ENCODE measurements at places on chromosomes 4 and X.
A peak's percentile ranks its signal among the peaks of the same experiment; 100 is the strongest.

- DNase-seq = no peak
Measured at GRCh38 chrX:47222751-47223350, 4.4 kb downstream of the CDK16 start.

GRCh38 chr4:173169178-173169427, 492 bp downstream of the GALNT7 start:
- no peak for DNase-seq

DNA sequence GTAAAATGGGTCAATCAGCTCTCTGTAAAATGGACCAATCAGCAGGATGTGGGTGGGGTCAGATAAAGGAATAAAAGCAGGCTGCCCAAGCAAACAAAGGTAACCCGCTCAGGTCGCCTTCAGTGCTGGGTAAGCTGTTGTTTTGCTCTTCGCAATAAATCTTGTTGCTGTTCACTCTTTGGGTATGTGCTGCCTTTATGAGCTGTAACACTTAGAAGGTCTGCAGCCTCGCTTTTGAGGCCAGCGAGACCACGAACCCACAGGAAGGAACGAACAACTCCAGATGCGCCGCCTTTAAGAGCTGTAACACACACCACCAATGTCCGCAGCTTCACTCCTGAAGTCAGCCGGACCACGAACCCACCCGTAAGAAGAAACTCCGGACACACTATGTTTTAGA, 11.5 kb upstream of the CAMK2D start:
- no peak for DNase-seq

- DNase-seq = no peak
Measured at GRCh38 chrX:134624046-134624430, 34.2 kb downstream of the PLAC1 start.

DNA sequence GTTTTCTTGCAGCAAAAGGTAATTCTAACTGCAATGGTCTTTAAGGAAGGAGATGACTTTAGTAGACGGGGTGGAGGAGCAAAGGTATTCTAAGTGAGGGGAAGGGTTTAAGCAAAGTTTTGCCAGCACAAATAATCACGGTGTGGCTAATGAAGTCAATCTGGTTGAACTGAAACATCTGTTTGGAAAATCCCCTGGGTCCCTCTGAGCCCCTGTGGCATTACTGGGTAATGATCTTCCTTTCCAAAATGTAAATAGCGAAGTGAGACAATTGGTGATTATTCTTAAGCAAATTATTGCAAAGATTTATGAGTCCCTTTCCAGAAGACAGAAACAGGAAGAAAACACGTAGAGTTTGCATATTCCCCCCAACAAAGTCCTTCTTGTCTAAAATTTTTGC, 47.2 kb downstream of the FGFBP1 start:
- no peak for DNase-seq

DNA sequence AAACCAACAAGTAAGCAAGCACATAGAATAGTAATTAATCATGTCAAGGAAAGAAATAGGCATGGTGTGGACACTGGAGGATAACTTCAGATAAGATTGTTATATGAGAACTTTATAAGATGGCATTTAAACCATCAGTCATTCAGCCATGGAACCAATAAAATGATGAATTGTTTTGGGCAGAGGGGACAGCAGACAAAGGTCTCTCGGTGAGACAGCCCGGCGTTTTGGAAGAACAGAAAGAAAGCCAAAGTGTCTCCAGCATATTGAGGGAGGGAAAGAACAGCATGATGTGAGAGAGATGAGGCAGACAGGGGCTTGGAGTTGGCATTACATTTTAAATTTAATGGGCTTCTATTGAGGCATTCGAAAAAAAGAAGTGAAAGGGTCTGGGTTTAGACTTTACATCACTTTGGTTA, 883 bp upstream of the PPM1K start:
- peak; percentile 48 for DNase-seq

DNA sequence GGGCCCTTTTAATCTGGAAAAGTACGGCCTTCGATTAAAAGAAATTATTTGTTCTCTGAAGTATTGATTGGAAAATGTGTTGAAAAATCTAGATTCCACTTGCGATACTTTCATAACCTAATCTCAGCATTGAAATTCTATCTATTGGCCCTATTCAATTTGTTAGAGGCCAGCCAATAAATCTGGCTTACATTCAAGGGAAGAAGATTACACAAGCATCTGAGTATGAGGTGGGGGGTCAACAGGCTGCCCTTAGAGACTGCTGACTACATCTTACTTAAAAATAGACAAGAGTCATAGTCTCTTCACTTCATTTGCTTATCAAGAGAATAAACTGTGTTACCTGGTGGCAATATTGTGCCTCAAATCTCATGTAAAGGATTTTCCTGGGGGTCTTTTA, 248.0 kb upstream of the KCNIP4 start:
- DNase-seq = no peak

- DNase-seq = no peak
Measured at GRCh38 chrX:93760163-93760562, 86.2 kb downstream of the FAM133A start.

GRCh38 chr4:153501578-153501977, 35.4 kb downstream of the TMEM131L start:
- no peak for DNase-seq

- DNase-seq = no peak
Measured at GRCh38 chrX:151902813-151903591, 9.7 kb upstream of the MAGEA4 start.

- no peak for DNase-seq
Measured at GRCh38 chrX:109818976-109819375, 85.9 kb upstream of the ACSL4 start.

DNA sequence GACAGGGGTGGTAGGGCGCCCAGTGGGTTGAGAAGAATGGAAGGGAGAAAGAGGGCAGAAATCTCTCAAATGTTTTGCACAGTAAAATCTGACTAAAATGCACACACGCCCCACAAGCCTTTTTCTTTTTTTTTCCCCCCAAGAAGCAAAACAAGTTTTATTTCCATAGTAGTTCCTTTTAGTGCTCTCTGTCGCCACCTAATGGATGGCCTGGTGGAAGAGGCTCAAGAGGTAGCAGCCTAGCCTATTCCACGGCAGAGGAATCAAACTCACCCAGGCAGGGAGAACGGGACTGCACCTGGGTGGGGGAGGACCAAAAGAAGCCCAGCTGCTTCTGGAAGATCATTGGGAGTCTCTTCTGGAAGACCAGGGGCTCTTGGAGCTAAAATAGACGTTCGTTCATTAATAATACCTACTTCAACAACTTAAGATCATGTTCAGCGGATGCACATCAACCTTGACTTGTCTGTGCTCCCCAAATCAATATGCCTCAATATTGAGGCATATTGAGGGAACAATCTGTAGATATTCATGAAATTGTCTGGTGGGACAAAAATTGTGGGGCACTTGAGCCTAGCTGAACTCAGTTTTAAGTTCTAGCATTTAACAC, 31.6 kb upstream of the IRAK1 start:
- peak; percentile 73 for DNase-seq

- DNase-seq = no peak
Measured at GRCh38 chrX:101430457-101431078, 22.5 kb downstream of the HNRNPH2 start.

- DNase-seq = no peak
Measured at GRCh38 chr4:1717129-1718094, 3.7 kb downstream of the TMEM129 start.

DNA sequence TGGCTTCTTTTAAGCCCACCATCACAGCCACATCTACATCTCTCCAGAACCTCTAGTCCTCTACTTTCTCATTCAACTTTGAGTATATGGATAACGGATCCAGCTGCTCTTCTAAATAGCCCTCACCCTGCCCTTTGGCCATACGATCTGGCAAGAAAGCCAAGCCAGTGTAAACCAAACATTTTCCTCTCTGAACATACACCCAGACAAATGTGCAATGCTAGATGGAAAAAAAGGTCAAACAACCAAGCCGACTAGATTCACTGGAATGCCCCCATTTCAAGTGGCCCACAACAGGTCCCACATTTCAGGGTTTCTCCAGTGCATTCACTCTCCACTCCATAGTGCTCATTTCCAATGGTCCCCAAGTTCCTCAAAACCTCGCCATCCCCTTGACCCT, 24.0 kb downstream of the USP46 start:
- DNase-seq = no peak

DNA sequence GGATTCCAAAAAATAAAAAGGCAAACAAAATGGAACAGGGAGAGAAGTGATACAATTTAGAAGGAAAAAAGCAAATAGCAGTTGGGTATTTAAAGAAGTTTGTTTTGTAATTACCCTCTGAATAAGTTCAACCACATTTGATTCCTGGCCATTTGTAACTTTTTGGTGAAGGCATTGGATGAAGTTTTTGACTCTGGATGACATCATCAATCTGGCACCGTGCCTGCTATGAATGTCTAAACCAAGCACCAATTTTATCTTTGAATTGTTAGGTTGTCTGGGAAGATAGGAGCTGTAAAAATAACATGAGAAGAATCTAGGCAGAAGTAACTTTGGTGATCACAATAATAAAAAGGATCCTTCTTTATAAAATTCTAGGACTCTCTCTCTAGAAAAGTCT, 29.5 kb downstream of the TMPRSS11A start:
- DNase-seq = no peak

- DNase-seq = no peak
Measured at GRCh38 chrX:132818638-132819037, 139.8 kb downstream of the HS6ST2 start.

DNA sequence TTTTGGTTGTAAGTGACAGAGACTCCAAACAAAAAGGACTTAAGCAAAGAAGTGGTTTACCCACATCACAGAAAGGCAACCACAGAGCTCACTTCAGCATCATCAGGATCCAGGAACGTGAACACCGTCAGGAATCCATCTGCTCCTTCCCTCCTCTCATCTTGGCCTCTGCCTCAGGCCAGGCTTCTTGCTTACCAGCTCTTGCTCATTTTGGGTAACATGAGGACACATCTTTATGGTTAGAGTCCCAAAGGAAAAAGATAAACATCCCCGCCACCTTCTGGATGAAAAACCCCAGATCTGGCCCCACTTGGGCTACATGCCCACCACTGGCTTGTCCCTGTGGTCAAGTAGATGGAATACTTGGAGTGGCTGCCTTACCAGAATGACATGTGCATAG, 176.8 kb upstream of the RPL34 start:
- no peak for DNase-seq

GRCh38 chrX:51606446-51606845, 12.3 kb downstream of the CENPVL3 start:
- DNase-seq = no peak

- DNase-seq = peak; percentile 49
Measured at GRCh38 chr4:151276787-151277562, at the start of gene PRSS48. Gene PRSS48 (plus strand): TSS chr4:151277161. CDS start chr4:151277173, 12 bp downstream.

DNA sequence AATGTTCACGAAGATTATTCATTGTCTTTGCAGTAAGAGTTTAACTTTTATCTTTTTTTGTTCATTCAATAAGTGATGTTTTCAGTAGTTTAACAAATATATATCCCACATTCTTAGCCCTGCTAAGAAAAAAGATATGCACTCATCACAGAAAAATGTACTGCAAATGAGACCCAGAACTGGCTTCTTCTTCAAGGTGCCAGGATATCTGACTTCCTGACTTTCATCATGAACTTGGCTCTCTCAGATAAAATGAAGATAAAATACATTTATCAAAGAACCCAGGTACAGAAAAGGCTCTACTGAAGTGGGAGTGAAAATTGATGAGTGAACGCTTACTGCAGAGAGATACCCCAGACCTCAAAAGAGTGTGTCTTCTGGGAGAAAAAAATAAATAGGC, 177.8 kb upstream of the DKK2 start:
- DNase-seq = no peak

GRCh38 chrX:143694885-143695284, 25.7 kb downstream of the SPANXN2 start:
- no peak for DNase-seq

DNA sequence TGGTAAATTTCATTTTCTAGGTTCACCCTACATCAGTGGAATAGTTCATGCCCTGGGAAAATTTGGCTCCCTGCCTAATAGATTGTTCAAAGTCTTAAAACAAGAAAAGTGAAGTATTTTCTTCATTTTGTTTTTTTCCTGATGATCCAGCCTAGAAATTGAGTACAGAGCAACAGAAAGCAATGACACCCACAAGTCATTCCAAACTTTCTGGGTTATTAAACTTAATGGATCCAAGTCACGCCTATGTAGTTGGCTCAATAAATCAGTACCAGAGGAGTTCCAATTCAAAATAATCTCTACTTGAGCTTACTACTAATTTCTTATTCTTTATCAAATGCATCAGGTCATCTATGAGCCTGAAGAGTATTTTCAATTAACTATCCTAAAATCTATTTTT, 937.6 kb upstream of the SLIT2 start:
- DNase-seq = no peak

- DNase-seq = no peak
Measured at GRCh38 chr4:68218044-68218443, 27.4 kb downstream of the TMPRSS11B start.

GRCh38 chrX:46695491-46695890, 63.4 kb downstream of the SLC9A7 start:
- no peak for DNase-seq

- DNase-seq = no peak
Measured at GRCh38 chr4:38003102-38003501, 42.9 kb downstream of the PTTG2 start.

DNA sequence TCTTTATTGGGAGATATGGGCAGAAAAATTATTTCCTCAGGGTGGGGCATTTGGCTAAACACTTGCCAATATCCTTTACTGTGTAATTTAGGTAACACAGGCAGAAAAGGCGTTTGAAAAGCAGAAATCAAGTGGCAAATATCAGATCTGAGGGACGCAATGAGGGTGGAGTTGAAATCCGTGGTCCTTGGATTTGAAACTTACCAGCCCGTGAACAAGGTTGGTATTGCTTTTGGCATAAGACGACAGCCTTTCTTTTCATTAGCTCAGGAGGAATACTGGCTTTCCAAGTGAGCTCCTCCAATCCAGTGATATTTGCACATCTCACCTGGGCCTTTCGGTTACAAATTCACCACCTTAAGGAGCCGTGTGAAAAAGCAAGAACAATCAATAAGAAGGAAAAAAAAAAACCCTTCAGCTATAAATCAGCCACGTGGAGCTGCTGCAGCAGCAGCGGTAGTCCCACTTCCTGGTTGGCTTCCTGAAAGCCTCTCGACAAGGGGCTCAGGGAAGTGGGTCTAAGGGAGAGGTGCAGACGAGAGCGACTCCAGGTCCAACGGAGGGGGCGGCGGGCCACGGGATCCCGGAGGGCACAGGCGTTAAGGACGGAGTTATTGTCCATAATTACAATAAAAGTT, 734 bp upstream of the GALNT7 start:
- peak; percentile 35 for DNase-seq

DNA sequence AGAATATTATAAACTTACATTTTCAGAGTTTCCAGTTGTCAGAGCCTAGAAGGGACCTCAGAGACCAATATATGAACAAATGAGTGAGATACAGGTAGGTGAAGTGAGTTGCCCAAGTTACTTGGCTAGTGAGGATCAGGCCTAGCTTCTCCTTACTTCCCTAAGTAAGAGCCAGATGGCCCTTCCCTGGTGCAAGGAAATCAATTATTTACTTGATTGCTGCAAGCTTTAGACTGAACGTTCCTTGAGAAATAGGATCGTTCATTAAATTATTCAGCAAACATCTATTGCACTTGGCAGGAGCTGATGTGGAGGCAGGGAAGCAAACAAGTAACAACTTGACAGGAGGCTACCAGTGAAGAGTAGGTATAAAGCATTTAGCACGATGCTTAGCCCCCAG, 117.8 kb downstream of the EFHC2 start:
- DNase-seq = no peak
